T-cell (primary cell): ENCODE measurements at places on chromosomes 4 and X.

DNA sequence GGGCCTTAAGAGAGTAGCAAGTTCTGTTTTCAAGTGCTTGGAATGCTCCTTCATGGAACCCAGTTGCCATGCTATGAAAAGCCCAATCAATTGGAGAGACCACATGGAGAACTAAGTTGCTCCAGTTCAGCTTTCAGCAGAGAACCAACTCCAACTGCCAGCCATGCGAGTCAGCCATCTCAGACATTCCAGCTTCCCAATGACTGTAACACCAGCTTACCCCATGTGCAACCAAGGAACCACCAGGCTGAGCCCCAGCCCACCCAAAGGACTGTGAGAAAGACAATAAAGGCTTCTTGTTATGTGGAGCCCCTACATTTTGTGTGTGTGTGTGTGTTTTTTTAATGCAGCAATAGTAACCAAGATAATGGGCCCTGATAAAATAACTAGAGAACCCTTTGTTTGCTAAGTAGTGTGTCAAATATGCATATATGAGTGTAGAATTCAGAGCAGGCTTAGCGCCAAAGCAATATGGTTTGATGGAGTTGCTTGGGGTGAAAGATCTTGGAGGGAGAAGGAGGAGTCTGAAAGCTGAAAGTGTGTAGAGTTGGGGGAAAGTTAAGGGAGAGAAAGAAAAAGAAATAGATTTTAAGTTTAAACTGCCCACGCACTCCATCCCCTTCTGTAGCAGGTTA is 35.0 kb upstream of the CCKAR start:
- no peak overlapping the region for H3K4me3 ChIP-seq
- H3K4me1 ChIP-seq: no peaks in the 10 kb centered on the region
- no peak for DNase-seq
- H3K27ac ChIP-seq: no peak overlapping the region

- H3K36me3 ChIP-seq: no peaks in the 10 kb centered on the region
- no peaks in the 10 kb centered on the region for H3K4me1 ChIP-seq
- DNase-seq: no peak
- H3K27ac ChIP-seq: no peak overlapping the region
- H3K27me3 ChIP-seq: no peaks in the 10 kb centered on the region
Observed at GRCh38 chr4:62709618-62710252, 1509.6 kb downstream of the ADGRL3 start.

DNA sequence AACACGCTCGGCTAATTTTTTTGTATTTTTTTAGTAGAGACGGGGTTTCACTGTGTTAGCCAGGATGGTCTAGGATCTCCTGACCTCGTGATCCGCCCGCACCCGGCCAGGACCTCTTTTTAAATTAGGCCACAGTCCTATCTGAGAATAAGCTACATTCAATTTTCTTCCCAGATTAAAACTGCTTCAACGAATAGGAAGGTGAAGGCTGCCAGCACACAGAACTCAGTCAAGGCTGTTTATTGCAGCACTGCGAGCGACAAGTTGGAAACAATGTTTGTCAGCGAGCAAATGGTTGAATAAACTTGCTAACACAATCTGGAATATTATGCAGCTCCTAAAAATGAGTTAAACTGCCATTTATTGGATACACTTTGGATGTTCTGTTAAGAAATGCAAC is 1.9 kb downstream of the GRPEL1 start:
- H3K4me1 ChIP-seq: peaks cover 48% of the 10 kb centered on the region
- no peak for DNase-seq
- H3K36me3 ChIP-seq: no peaks in the 10 kb centered on the region
- H3K4me3 ChIP-seq: no peak overlapping the region

DNA sequence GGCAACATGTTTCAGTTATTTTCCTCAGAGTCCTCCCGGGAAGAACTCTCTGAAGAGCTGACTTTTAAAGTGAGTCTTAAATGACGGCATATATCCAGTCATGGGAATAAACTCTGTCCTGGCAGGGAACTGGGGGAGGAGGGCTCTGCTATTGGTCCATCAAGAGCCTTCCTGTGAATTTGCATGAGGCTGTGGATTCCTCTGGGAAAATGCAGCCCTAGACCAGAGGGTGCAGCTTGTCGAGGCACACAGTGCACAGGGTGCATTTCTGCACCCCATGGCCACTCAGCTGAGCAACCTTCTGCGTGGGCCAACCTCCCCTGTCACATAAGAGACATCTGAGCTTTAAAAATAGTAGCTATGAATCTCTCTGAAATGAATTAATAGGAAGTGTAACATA is 360.0 kb downstream of the GALNTL6 start:
- no peaks in the 10 kb centered on the region for H3K36me3 ChIP-seq
- no peak overlapping the region for H3K27ac ChIP-seq
- DNase-seq: no peak
- no peaks in the 10 kb centered on the region for H3K4me1 ChIP-seq
- no peaks in the 10 kb centered on the region for H3K27me3 ChIP-seq

GRCh38 chrX:129782706-129783105 is 3.0 kb downstream of the SASH3 start:
- peak overlapping the region; percentile 74 for H3K27ac ChIP-seq
- no peaks in the 10 kb centered on the region for H3K27me3 ChIP-seq
- H3K4me3 ChIP-seq: peak overlapping the region; percentile 87
- H3K36me3 ChIP-seq: no peaks in the 10 kb centered on the region

- peaks cover 18% of the 10 kb centered on the region for H3K4me1 ChIP-seq
- no peak overlapping the region for H3K27ac ChIP-seq
- no peaks in the 10 kb centered on the region for H3K36me3 ChIP-seq
- peaks cover 47% of the 10 kb centered on the region for H3K27me3 ChIP-seq
- DNase-seq: no peak
Observed at GRCh38 chr4:80263541-80264351, 2.7 kb upstream of the FGF5 start.
